Ureter (tissue), 1 donor: ENCODE measurements at places on chromosomes 6 and 20. TPM values are rescaled to one million over a fixed set of nuclear protein-coding genes. Genes with fewer than 3 reads are reported as not detected.
A peak's percentile ranks its signal among the peaks of the same experiment; 100 is the strongest.

GRCh38 chr6:33578588-33579011, 1.5 kb downstream of the BAK1 start:
- peak; percentile 66 for DNase-seq

DNA sequence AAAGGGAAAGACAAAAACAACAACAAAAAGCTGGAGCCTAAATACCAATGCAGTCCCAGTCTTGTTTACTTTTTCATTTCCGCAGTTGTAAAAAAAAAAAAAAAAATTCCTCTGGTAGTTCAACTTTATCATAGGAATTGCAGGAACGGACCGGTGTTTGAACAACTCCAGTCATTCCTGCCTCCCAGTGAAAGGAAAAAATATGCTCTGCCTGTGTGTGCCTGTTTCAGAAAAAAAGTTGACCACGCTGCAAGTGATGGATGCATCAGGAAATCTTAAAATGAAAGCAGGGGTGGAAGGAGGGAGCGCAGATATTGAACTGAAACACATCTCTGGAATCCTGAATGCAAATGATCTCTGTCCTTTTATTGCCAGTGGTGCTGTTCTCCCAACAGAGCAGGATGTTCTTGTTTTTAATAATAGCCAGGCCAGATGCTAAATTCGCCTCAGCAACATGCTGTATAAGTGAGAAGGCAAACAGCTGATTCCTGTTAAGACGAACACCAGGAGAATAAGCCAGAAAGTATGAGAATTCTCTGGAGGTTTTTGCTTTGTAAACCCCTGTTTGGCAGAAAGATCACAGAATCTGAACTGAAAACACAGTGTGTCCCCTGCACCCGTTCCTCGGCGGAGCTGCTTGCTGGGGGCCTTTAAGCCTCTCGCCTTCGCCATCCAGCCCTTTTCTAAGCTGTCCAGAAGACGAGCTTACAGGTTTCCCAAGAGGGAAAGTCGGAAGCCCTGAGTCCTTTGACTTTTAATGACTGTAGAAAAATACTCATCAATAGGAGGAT, 178.4 kb upstream of the SUPT3H start:
- DNase-seq: no peak

GRCh38 chr6:28897369-28897745, 26.4 kb downstream of the TRIM27 start:
- no peak for DNase-seq

GRCh38 chr20:40100261-40100660, 588.8 kb downstream of the MAFB start:
- no peak for DNase-seq

DNA sequence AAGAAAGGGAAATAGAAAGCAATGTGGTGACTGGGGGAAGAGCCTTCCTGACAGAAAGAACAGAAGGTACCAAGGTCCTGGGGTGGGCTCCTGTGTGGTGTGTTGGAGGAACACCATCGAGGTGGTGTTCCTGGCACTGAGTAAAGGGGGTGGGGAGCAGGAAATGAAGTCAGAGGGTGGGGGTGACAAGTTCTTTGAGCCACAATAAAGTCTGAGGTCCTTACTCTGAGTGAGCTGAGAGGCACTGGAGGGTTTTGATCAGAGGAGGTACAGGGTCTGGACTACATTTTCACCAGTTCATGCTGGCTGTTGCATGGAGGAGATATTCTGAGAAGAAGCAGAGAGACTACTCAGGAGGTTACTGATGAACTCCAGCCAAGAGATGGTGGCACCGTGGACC, 198.2 kb downstream of the GMPR start:
- no peak for DNase-seq

- no peak for DNase-seq
Measured at GRCh38 chr20:55194947-55195346, 719.6 kb downstream of the DOK5 start.

GRCh38 chr6:141728330-141728729, 404.4 kb upstream of the GJE1 start:
- no peak for DNase-seq

The MYB gene
- 0.89 TPM for total RNA-seq

DNA sequence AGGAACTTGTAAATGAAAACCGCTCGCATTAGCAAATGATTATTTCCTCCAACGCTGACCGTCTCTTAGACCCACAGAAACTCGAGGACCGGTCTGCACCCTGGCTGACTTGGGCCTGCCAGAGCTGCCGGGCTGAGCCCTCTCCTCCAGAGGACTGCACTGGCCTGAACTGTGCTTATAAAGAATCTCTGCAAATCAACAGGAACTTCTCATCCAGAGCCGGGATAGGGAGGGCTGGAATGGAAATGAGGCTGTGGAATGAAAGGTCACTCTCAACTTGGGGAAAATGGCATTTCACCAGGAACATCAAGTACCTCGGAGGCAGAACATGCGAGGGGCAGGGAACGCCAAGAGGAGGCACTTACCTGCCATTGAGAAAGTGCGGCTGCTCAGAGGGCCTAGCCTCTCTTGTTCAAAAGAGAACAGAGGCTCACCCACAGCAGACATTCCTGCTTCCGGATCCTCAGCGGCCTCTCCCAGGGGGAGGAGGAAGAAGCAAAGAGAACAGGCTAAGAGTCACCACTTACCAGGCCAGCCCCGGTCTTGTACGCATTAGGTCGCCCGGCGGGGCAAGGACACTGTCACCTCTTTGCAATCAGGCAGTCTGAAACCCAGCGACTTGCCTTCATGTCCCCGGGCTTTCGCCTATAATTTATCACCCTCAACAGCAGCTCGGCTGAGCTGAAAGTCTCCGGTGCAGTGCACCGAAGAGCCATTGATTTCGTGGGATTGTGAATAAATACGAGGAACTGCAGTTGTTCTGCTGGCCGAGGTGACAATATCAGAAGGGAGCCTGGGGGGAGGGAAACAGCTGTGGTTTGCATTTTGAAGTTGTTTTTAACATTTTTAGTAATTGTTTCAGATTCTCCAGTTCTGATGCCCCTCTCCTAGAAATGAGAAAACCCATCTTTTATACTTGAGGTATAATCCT, 37.6 kb downstream of the ZMYND8 start:
- peak; percentile 80 for DNase-seq

DNA sequence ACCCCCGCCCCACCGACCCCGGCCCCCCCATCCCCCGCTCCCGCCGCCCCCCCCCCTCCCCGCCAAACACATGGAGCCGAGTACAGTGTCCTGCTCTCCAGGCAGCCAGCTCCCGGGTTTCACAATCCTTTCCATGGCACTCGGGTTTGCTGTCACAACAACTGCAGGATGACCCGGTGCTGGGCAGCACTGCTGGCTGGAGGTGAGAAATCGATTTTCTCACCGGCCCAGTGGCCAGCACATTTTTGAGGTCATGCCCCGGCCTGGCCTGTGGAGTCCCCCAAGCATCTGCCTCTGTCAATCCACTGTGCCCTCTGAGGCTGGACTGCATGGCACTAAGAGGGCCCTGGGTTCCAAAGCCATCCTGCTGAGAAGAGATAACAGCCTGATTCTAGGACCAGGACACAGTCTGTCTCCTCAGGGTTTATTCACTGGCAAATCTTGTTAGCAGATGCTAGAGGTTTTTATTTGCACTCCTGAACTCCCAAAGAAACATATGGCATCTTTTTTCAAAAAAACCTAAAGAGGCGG, 129.5 kb downstream of the NFATC2 start:
- no peak for DNase-seq

GRCh38 chr20:4167261-4168021, 152.1 kb upstream of the RNF24 start:
- no peak for DNase-seq

The BMP5 gene
- 1.7 TPM for total RNA-seq

DNA sequence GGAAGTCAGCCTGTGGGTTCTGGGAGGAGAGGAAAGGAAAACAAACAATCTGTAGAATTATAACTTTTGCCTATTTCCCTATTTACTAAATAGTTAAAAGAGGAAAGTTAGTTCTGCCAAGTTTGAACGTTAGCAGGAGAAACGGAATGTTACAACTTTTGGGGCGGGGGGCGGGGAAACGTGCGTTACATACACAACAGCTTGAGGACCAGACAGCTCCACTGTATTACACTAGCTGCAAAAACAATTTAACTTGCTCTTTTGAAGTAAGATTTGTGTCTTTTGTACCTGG, 498 bp upstream of the PRDM1 start:
- DNase-seq: no peak

The HLA-DQA2 gene
- total RNA-seq: 5.7 TPM
